ENCODE measurements at places on chromosomes 4 and X.

- no peak for DNase-seq
These were observed 17.0 kb downstream of the HELT start for GRCh38 chr4:185035284-185035683.

GRCh38 chrX:22135171-22135711, 103.1 kb downstream of the PHEX start:
- DNase-seq: no peak

DNA sequence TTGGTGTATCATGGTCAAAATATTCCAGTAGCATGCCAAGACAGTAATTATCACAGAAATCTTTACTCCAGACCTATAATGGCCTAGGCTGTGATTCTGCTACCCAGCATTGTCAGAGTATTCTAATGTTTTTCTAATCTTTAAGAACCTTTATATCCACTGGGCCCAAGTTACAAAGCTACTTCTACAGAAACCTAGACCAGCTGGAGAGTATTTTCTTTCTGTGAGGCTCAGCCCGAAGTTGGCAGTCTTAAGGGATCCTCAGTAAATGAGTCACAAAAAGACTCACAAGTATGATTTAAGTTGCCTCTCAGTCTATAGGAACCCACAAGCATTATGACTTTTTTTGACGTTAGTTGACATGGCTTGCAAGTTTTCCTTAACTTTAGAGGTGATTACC, 638.5 kb upstream of the FAM241A start:
- DNase-seq: no peak

- DNase-seq: no peak
These were observed 21.1 kb downstream of the CASP3 start for GRCh38 chr4:184628103-184628502.

GRCh38 chrX:48541140-48541814, 1.8 kb downstream of the TBC1D25 start:
- DNase-seq: no peak

- peak; percentile 65 for DNase-seq
These were observed 129.1 kb downstream of the COL4A6 start for GRCh38 chrX:108309144-108309543.

DNA sequence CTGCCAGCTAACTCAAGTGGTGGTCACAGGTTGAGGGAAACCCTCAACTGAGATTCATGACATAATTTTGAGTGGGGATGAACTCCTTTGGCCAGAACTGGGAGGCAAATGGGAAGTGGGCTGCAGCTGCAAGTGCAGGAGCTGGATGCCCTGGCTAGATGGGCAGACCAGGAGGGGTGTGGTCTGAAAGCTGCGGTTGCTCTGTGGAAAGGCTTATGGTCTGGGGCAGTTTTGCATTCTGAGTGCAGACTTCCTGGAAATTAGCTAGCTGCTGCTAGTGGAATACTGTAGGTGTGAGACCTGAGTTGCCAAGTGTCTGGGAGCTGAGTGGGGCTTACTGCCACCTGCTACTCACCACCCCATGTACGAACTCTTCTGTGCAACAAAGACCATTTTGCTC, 52.1 kb upstream of the NAP1L2 start:
- DNase-seq: no peak

GRCh38 chr4:22897520-22898108, 204.9 kb downstream of the GBA3 start:
- DNase-seq: peak; percentile 51

DNA sequence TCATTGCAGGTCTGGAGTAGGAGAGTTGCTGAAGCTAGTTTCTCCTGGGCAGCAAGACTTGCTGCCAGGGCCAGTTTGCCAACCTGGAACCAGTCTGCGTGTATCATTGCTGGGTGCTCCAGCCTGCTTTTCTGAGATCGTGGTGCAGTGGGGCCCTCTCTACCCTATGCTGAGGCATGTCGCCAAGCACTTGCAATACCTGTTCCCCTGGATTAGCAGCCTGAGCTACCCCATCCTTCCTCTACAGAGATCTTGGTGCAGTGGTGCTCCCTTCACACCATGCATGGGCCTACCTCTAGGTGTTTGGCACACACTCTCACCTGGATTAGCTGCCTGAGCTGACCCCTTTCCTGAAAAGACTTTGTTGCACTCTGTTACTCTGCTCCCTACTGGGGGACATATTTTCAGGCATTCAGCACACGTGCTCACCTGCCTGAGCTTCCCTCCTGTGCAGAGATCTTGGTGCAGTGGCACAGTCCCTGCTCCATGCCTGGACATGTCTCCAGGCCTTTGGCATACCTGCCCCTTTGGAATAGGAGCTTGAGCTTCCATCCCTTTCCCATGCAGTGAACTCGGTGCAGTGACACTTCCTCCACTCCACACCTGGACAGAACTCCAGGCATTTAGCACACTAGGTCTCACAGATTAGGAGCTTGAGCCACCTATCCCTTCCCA, 133.7 kb upstream of the CXCL13 start:
- DNase-seq: no peak

DNA sequence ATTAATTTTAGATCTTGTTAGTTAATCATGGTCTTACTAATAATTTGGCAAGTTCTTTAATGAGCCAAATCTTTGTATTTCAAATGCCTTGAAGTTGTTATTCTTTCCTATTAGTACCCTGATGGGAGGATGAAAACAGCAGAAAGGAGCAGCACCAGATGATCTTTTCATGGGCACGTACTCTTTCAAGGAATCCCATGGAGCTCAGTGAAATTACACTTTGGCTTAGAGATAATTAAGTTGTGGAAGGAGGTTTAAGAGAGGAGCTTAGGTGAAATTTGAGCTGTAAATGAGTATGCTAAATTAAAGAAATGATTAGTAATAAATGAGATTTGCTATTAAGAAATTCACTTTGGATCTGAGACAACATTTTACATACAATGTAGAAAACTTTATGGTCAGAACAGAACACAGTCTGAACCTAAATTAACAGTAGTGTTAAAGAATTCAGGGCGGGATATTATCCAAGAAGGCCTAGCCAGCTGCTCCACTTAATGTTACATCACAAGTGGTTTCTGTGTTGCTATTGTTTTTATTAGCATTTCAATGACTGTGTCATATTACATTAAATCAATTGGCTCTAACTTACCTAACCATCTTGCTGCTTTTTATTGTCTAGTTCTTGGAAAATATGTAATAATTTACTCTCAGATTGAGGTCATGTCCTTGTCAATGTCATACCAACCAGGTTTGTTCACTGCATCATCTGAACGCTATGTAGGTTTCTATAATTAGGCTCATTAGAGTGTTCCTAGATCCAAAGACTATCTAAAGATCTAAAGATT, 3.9 kb downstream of the MTHFD2L start:
- no peak for DNase-seq

DNA sequence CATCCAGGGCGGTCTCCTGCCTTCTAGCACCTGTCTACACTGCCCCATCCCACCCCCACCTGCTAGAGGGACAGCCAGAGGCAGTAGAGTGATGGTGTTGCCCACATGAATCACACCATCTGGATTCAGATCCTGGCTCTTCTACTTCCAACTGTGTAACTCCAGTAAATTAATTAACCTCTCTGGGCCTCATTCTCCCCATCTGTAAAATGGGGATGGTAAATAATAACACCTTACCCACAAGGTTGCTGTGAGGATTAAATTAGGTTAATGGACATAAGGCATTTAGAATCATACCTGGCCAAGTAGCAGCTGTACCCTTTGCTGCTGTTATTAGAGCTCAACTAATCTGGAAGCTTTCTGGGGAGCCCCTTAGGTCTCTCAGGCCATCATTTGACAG, 149.6 kb upstream of the BCOR start:
- DNase-seq: no peak

GRCh38 chr4:149120331-149121022, 678.3 kb upstream of the NR3C2 start:
- no peak for DNase-seq

GRCh38 chrX:54116391-54116790, 66.7 kb downstream of the FAM120C start:
- DNase-seq: no peak

DNA sequence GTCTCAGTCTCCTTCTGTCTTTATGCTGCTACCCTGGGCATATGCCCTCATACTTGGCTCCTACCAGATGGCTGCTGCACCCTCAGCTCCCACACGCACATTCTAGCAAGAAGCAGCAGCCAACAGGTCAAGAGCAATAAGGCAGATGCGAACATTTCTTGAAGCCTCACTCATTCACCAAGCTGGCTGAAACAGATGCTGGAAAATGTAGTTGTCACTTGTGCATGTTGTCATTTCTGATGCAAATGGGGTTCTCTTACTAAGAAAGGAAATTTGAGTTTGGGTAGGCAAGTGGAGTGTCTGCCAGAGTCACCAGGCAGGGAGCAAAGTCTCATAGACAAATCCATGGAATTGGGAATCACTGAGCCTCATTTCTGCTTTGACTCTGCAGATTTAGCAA, 57.4 kb upstream of the SORBS2 start:
- DNase-seq: no peak

DNA sequence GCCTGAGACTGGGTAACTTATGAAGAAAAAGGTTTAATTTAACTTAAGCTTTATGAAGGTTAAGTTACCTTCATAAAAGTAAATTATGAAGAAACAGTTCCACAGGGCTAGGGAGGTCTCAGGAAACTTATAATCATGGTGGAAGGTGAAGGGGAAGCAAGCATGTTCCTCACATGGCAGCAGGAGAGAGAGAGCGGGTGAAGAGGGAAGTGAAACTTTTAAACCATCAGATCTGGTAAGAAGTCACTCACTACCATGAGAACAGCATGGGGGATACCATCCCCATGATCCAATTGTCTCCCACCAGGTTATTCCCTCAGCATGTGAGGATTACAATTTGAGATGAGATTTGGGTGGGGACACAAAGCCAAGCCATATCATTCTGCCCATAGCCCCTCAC, 944.7 kb upstream of the NDST4 start:
- DNase-seq: no peak

GRCh38 chrX:17802756-17803155, 58.3 kb downstream of the RAI2 start:
- no peak for DNase-seq

DNA sequence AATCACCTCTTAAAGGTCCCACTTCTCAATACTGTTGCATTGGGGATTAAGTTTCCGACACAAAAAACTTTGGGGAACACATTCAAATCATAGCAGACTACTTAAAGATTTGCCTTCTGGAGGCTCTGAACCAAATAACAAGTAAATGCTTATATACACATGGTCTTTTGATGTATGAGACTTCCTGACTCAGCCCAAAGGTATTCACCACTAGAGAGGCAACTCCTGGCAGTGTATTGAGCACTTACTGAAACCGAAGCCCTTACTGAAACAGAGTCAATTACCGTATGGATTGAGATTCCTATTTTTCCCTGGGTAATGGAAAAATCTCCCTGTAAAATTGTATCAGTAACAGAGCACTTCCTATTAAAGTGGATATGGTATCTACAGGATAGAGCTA, 45.4 kb downstream of the ZCCHC13 start:
- peak; percentile 42 for DNase-seq

DNA sequence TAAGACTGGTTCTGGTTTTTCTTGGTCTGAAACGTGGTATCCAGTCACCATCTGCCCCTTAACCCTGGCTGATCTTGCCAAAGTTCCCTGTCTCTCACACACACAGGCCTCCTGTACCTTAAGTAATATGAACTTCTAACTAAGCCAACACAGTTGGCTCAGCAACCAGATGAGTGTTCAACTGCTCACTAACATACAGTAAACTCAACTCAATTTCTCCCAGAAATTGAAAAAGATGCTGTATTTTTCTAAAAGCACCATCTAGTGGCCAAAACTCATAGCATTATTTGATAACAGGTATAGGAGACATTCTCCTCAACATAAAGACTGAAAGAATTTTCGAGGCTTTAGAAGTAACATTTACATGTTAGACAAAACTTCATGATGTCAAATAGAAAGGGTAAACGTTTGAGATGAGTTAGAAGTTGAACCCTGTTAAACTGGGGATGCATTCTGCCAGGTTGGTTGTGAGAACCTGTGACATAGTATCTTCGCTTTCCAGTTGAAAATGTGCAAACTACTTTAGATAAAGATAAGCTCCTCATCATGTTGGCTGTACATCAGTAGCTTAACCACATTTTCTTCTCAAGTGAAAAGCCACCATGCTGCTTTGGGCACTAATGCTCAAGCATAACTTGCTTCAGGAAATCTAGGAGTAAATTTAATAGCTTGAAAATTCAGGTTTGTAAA, 31.2 kb downstream of the CCNI start:
- DNase-seq: peak; percentile 32

DNA sequence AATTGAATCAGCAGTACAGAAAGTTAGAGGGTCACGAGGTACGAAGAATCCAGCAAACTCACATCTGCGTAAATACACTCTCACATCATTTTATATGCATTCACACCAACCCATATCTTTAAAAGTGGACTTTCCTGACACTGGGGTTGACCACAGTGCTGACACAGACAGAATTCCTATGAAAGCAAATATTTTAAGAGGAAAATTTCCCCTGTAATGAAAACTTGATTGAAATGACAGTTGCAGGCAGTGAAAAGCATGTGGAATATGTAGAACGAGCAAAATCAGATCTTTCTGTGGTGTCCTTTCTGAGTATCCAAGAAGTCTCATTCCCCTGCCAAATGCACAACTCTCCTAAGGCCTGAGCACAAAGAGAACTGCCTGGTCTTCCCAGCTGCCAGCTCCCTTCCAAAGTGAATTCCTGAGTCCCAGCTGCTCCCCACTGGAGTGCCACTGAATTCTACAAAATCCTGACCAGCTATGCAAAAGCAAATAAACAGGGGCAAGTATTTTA, 50.5 kb upstream of the FAM9C start:
- no peak for DNase-seq

DNA sequence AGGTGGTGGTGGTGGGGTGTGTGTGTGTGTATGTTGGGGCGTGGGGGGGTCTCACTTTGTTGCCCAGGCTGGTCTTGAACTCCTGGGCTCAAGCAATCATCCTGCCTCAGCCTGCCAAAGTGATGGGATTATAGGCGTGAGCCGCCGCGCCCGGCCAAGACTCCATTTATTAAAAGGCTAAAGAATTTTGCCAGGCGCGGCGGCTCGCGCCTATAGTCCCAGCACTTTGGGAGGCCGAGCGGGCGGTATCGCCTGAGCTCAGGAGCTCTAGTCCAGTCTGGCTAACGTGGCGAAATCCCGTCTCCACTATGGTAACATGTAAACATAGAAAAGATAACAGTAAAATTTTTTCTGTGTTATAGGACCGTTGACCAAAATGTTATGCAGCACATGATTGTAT, 3.7 kb upstream of the UBA1 start:
- no peak for DNase-seq

GRCh38 chr4:76420762-76421581, at the start of gene CCDC158:
CCDC158 (minus strand) TSS chr4:76421141; CDS start chr4:76403207, 17,934 bp downstream.
- DNase-seq: no peak

All from mesendoderm (in vitro differentiated cells).